A549 treated with DMSO at 1 μM for 4 hours (cell line): ENCODE measurements at places on chromosomes 7 and 10. TPM values are rescaled to one million over a fixed set of nuclear protein-coding genes. Genes with fewer than 3 reads are reported as not detected.

The VPS37D gene
- 3.1 to 5.5 TPM (median 4.4 TPM) in 5 replicates for total RNA-seq

The LMOD2 gene
- total RNA-seq = not detected in 5 replicates

The POLD2 gene
- 142 to 177 TPM (median 159 TPM) in 5 replicates for total RNA-seq

The ELN gene
- total RNA-seq = 0.06 to 0.14 TPM (median 0.10 TPM) in 5 replicates

The PTN gene
- total RNA-seq = not detected in 5 replicates

The ZNF239 gene
- 2.3 to 3.1 TPM (median 2.5 TPM) in 5 replicates for total RNA-seq

The PKD2L1 gene
- total RNA-seq = 0.06 to 0.16 TPM (median 0.08 TPM) in 5 replicates

The PDK4 gene
- 3.7 to 5.6 TPM (median 5.0 TPM) in 5 replicates for total RNA-seq

The GSDME gene
- total RNA-seq = 29.4 to 38.0 TPM (median 32.6 TPM) in 5 replicates

The OR9A2 gene
- not detected in 5 replicates for total RNA-seq
